ENCODE measurements at places on chromosomes 7 and 10. TPM values are rescaled to one million over a fixed set of nuclear protein-coding genes. Genes with fewer than 3 reads are reported as not detected.
A peak's percentile ranks its signal among the peaks of the same experiment; 100 is the strongest.

DNA sequence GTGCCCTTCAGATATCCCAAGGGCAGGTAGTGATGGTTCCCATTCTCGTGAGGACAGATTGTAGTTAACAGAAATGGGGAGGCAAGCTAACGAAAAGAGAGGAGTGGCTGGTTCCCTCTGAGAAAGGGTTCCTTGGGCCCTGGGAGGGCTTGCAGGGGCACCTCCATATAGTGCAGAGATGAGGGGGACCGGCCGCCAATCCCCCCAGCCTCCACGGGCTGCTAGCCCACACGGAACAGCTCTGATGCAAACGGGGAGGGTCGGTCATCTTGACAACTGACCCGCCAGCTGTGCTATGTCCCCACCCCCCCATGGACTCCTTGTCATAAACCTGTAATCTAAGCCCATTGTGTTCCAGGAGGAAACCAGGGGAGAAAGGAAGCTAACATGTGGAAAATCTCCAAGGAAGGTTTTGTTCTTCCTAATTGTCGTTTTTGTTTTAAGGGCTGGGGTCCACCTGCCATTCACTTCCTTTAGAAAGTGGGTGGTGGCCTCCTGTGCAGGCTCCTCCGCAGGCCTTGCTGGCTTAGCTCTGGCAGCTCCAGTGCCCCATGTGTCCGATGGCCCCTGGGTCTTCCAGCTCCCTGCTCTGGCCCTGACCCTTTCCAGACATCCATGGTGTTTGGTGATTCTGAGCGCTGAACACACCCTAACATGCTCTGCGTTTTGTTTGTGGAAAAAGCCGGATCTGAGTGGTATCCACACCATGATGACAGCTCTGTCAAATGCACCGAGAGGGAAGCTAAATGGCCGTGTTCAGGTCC, 15.9 kb downstream of the ADCY1 start:
- no peaks in the 10 kb centered on the region for H3K4me1 ChIP-seq
- no peak for DNase-seq
- no peak overlapping the region for H3K27ac ChIP-seq
- H3K4me3 ChIP-seq, result no peak overlapping the region
- H3K27me3 ChIP-seq, result no peaks in the 10 kb centered on the region

DNA sequence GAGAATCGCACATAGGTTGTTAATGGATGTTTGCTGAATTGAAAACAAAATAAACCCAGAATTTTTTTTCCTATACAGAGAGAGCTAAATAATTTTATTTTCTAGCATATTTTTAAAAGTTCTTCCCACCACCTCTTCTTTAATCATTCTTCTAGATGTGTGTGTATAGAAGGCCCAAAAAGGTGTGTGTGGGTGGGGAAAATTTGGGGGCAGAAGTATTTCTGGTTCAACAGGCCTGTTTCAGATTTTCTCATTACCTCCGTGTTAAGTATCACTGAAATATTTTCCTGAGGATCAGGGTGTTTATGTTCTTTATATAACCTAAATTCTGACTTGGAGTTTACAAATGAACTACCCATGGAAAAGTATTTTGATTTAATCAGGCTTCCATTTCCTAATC, 144.2 kb upstream of the ZNF804B start:
- DNase-seq, result no peak
- H3K27ac ChIP-seq, result no peak overlapping the region
- no peaks in the 10 kb centered on the region for H3K4me1 ChIP-seq
- H3K36me3 ChIP-seq, result no peaks in the 10 kb centered on the region

DNA sequence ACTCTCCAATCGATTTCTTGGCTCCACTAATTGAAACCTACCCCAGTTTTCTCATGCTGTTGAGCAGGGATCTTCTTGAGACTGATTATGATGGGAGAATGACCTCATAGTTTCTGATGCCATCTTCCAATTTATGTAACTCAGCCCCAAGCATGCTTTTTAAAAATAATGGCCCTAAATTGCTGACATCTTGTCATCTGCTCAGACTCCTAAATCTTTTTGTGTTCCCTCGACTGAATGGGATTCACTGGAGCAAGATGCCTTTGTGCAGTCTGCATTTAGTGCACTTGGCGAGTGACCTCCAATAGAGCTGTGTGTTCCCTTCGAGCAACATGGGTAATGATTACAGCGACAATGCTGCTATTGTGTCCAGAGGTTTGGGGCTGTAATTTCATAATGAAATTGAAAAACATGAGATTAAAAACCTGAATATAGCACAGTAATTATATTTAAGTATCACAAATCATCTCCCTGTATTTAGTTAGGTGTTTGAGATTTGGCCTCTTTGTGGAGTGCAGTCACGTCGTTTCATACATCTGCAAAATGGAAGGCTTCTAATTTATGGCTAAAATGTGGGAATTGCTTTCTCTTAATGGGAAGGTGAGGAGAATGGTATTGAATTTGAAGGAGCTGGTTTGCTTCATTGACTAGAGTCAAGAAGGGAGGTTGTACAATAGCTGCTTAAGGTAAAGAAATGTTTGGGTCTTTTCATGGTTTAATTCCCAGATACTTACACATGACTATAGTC, 192.9 kb downstream of the AUTS2 start:
- no peak for DNase-seq
- H3K27me3 ChIP-seq, result no peaks in the 10 kb centered on the region
- H3K4me1 ChIP-seq, result peaks cover 6% of the 10 kb centered on the region
- H3K36me3 ChIP-seq, result no peaks in the 10 kb centered on the region

- H3K4me1 ChIP-seq, result peaks cover 8% of the 10 kb centered on the region
- no peaks in the 10 kb centered on the region for H3K27me3 ChIP-seq
- DNase-seq, result no peak
- no peak overlapping the region for H3K27ac ChIP-seq
These were observed 562 bp downstream of the NUB1 start for GRCh38 chr7:151342102-151342646.

DNA sequence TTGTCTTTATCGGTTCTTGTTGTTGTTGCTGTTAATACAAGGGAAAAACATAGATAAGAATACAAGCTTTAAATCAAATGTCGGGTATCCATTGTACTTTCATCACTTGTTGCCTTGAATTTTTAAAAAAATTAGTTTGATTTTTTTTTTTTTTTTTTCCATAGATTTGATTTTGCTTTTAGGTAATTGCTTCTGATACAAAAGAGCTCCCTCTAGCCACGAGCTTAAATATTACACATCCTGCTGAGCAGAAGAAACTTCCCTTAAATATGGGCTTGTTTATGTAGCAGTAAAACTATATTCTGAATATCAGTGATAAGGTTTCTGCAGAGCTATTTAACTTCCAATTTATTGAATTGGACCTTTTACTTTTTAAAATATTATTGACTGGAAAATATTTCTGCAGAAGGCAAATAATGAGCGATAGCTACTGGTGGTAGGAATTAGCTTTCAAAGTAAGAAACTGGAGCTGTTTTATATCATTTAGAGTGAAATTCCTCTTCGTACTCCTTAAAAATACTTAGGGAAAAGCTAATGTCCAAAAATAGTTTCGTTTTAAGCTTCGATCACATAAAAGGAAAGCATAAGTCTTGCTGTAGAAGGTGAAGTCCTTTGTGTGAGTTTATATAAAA, 216.9 kb downstream of the POLR1F start:
- DNase-seq, result peak; percentile 61
- H3K4me3 ChIP-seq, result no peak overlapping the region
- H3K27me3 ChIP-seq, result no peaks in the 10 kb centered on the region
- no peaks in the 10 kb centered on the region for H3K4me1 ChIP-seq
- H3K27ac ChIP-seq, result no peak overlapping the region

- no peak overlapping the region for H3K27ac ChIP-seq
- H3K27me3 ChIP-seq, result no peaks in the 10 kb centered on the region
- H3K4me1 ChIP-seq, result no peaks in the 10 kb centered on the region
These were observed 6.1 kb upstream of the PTPN12 start for GRCh38 chr7:77531038-77531437.

DNA sequence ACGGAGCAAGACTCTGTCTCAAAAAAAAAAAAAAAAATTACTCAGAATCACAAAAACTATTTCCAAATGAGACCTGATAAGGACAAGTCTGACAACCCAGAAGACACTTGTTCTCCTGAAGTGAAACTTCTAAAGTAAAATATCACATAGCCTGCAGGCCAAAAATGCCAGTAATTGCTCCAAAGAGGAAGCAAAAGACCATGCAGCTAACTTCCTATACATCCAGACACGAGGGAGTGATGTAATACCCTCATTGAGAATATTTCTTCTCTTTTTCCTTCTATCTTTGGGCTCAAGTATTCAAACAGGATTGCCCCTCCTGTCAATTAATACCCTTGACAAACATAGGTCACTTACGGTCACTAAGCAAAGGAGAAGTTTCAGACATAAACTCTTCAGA, 31.2 kb downstream of the ARMH3 start:
- H3K36me3 ChIP-seq, result peaks cover 13% of the 10 kb centered on the region
- H3K4me1 ChIP-seq, result peaks cover 9% of the 10 kb centered on the region
- no peak for DNase-seq

GRCh38 chr10:17888189-17888588, 63.5 kb upstream of the SLC39A12 start:
- no peak for DNase-seq
- H3K4me1 ChIP-seq, result no peaks in the 10 kb centered on the region
- H3K27ac ChIP-seq, result no peak overlapping the region
- H3K36me3 ChIP-seq, result no peaks in the 10 kb centered on the region
- no peaks in the 10 kb centered on the region for H3K27me3 ChIP-seq

DNA sequence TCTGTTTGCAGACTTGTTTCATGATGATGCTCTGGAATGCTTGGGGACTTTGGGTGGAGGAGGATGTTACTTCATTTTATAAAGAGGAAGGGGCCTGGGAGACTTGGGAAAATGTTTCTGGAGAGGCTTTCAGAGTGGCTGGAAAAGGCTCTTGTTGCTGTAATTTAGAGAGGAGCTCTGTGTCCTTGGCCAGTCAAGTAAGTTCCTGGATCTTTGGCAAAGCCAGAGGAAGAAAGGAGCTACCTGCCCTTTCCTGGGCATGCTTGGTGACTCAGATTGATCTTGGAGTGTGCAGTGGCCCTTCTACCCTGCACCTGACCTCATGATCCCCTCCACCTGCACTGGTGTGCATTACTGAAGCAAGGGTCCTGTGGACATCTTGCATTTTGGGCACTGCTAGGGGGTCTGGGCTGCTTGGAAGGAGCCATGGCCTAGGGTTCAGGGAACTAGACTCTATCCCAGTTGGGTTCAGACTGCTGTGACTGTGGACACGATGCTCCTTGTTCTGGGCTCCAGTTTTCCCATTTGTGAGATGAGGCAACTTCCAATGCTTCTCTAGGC, 56.1 kb downstream of the ADCYAP1R1 start:
- H3K36me3 ChIP-seq, result no peaks in the 10 kb centered on the region
- no peak for DNase-seq

DNA sequence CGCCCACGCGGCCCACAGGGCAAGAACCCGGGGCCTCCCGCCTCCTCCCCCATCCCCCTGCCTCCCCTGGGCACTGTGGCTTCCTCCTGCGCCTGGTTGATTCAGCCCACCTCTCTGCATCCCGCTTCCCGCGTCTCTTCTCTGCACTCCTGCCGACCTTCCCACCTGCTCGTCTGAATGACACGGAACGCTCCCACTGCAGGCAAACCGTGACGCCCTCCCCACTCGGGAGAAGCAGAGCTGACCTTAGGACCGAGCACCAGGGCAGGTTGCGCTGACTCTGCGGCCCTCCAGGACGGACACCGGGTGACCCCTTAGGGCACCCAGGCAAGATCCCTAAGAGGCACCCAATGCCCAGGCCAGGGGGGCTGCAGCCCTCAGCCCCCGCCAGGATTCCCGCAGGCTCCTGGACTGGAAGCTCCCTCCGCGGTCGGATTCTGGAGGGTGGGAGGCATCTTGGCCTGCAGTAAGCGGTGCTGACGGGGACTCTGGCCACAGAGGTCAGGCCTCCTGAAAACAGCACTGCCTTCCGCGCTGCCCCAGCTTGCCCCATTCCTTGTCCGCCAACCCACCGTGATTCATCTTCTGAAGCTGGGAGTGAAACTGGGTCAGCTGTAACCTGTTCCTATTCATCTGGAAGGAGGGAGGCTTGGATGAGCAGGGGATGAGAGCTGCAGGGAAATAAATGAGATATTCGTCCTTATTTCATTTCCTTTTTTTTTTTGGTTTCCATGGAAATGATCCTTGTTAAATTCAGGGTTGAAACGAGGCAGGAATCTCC, 990 bp downstream of the CALML3 start:
- no peaks in the 10 kb centered on the region for H3K36me3 ChIP-seq
- H3K27me3 ChIP-seq, result no peaks in the 10 kb centered on the region
- no peak overlapping the region for H3K27ac ChIP-seq
- no peak for DNase-seq
- H3K4me1 ChIP-seq, result peaks cover 5% of the 10 kb centered on the region

GRCh38 chr10:348456-348855, 213.2 kb downstream of the ZMYND11 start:
- no peak overlapping the region for H3K4me3 ChIP-seq
- no peak overlapping the region for H3K27ac ChIP-seq
- H3K27me3 ChIP-seq, result no peaks in the 10 kb centered on the region
- H3K36me3 ChIP-seq, result no peaks in the 10 kb centered on the region

- no peak overlapping the region for H3K4me3 ChIP-seq
- peaks cover 23% of the 10 kb centered on the region for H3K4me1 ChIP-seq
- H3K27ac ChIP-seq, result no peak overlapping the region
- no peaks in the 10 kb centered on the region for H3K36me3 ChIP-seq
- H3K27me3 ChIP-seq, result no peaks in the 10 kb centered on the region
- DNase-seq, result no peak
These were observed 22.7 kb downstream of the KIAA1549 start for GRCh38 chr7:138958391-138958956.

GRCh38 chr10:6491841-6492609, 88.1 kb downstream of the PRKCQ start:
- DNase-seq, result no peak
- no peak overlapping the region for H3K4me3 ChIP-seq
- no peaks in the 10 kb centered on the region for H3K27me3 ChIP-seq
- H3K27ac ChIP-seq, result no peak overlapping the region
- peaks cover 28% of the 10 kb centered on the region for H3K36me3 ChIP-seq

DNA sequence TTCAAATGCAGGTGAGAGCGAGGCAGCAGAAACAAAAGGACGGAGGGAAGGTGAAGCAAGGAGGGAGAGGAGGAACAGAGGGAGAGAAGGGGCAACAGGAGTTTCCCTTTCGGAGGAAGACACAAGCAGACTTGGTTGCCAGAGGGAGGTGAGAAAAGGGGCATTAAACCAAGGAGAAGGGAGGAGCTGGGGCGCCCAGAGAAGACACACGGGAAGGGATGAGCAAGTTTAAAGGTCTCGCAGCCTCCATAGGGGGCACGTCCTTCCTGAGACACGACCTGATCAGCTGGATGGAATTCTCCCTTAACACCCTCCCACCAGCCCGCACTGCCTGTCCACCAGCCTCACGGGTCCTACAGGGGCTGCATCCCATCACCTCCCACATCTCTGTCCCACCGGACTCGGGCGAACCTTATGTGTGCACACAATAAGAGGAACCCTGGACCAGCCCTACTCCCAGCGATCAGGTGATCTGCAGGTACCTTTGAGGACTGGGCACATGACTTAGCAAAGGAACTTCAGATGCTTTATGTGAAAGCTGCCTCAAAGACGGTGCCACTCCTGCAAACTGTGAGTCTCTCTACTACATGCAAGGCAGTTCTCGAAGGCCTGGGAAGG, 251.2 kb downstream of the TNS3 start:
- H3K36me3 ChIP-seq, result no peaks in the 10 kb centered on the region
- H3K4me3 ChIP-seq, result no peak overlapping the region
- no peak overlapping the region for H3K27ac ChIP-seq
- H3K4me1 ChIP-seq, result peaks cover 49% of the 10 kb centered on the region
- DNase-seq, result no peak

The GDF2 gene
- not detected for total RNA-seq

The SPDYE8 gene
- not detected for total RNA-seq

The ELAPOR2 gene
- 42.9 TPM for total RNA-seq
